ENCODE measurements at places on chromosomes 13 and 19.

DNA sequence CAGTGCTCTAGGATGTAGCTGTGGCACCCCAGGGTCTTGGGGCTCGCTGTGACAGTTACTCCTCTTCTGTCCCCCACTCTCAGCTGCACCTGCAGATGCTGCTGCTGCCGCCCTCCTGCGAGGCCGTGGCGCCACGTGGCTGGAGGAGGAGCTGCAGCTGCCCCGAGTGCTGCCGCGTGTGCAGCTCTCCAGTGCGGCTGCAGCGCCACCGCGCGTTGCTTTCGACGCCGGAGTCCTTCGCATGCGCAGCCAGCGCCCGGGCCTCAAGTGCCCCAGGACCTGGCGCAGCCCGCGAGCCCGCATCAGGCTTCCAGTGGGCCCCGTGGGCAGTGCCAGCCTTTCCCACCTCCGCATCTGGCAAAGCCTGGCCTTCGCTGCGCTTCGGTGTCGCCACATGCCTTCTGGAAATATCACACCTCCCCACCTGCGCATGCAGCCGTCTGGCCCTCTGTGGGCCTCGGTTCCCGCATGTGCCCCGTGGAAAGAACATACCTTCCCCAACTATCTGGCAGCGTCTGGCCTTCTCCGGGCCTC, 692 bp upstream of the ZNF580 start:
- DNase-seq: peak; percentile 78

- DNase-seq: peak; percentile 4
These were observed 1.4 kb downstream of the FFAR1 start for GRCh38 chr19:35348911-35349611.

- DNase-seq: no peak
These were observed 1218.6 kb downstream of the PCDH17 start for GRCh38 chr13:58850161-58850560.

DNA sequence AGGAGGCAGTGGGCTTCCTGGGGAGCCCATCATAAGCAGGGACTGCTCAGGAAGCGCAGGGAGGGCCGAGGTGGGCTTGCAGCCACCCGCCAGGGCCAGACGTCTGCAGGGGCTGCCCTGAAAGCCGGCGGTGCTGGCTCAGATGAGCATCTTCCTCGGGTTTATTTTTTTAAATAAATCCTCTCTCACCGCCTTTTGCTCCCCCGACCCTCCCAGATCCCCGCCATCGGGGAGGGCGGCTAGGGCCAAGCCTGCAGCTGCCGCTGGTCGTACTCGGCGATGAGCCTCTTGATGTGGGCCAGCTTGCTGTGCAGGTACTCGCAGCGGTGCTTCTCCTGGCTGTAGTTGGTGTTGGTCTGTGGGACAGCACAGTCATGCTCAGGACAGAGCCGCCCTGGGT, 6.6 kb upstream of the ISYNA1 start:
- DNase-seq: no peak

- no peak for DNase-seq
These were observed 15.4 kb upstream of the TMEM255B start for GRCh38 chr13:113743366-113744195.

All from stimulated activated naive CD8-positive, alpha-beta T cell treated with anti-CD3 and anti-CD28 coated beads, Interleukin-15, Interleukin-2, amounts not matched to agents 100 U/mL and 50 U/mL, for 24 hours (primary cell).